ENCODE measurements at places on chromosomes 5 and 9.

- no peak for DNase-seq
These were observed 30.9 kb downstream of the PRKACG start for GRCh38 chr9:68983008-68983411.

GRCh38 chr9:82488313-82489200 lies 500.0 kb downstream of the SPATA31D1 start:
- DNase-seq = no peak

GRCh38 chr9:90867101-90867500 lies 65.5 kb downstream of the SYK start:
- DNase-seq = no peak

DNA sequence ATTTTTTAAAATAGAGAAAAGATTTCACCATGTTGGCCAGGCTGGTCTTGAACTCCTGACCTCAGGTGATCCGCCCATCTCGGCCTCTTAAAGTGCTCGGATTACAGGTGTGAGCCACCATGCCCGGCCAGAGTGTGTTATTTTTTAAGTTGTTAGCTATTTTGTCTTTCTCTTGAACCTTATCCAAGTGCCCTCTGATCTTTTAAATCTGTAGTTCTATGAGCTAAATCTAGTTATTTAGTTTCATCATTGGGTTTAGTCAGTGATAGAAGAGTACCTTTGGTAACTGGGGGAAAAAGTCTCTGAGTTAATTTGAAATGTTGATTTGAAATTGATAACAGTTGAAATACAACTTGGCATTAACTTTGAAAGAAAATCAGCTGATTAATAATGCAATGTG lies 88.3 kb downstream of the NNT start:
- no peak for DNase-seq

GRCh38 chr5:150853561-150853960 lies 7.2 kb downstream of the IRGM start:
- DNase-seq = no peak

DNA sequence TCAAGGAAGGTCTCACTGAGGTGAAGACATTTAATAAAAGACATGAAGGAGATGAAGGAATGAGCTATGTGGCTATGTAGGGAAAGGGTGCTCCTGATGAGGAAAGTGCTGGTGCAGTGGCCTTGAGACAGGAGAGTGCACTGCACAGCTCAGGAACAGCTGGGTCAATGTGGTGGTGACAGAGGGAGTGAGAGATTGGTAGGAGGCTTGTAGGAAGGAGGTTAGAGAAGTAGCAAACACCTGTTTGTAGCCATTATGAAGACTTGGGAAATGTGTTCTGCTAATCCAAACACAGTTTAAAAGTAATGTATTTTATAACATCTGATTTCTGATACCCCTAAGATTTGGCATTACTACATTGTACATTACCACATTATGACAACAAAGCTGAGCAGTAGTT lies 115.1 kb upstream of the MTAP start:
- DNase-seq = no peak

DNA sequence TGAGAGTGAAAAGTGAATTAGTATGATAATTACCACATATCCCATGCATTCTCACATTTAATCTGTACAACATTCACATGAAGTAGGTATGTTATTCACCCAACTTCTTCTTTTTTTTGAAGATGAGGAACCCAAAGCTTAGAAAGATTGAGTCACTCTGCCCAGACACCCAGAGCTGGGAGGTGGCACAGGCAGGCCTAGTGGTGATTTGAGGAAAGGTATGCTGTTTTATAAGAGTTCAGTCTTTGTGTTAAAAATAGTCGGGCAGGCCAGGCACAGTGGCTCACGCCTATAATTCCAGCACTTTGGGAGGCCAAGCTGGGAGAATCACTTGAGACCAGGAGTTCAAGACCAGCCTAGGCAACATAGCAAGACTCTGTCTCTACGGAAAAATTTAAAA lies 285.3 kb downstream of the NR3C1 start:
- DNase-seq = no peak

DNA sequence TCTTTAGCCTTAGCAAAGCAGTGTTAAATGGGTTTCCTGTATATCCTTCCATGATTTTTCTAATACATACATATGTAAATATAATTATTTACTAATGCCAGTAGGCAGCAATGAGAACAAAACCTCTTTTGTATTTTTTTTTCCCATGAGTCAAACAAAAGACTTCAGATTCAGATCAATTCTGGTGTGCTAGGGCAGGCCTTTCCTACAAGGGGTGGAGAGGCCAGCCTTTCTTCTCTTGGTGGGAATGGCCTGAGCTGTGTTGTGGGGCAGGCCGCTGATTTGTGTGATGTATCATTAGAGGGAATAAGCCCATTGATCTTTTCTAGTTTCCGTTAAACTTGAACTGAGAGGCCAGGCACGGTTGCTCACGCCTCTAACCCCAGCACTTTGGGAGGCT lies 115.5 kb upstream of the DMRT1 start:
- DNase-seq = no peak
